ENCODE measurements at places on chromosomes 13 and 19.

DNA sequence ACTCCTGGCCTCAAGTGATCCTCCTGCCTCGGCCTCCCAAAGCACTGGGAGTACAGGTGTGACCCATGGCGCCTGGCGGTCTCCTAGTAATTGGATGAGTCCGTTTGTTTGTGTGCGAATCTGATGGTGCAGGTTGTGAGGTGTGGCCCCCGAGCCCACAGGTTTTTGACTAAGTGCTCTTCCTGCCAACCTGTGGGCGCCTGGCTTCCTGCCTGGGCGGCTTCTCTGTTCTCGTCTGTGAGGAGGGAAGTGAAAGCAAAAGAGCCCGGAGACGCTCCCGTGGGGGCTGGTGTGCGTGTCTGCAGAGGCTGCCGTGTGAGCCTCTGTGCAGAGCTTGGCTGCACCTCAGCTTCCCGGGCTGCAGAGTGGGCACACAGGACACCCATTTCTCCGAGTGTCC, 10.0 kb downstream of the ARHGAP45 start:
- DNase-seq: peak; percentile 95

GRCh38 chr19:5293612-5294378, 46.8 kb downstream of the PTPRS start:
- no peak for DNase-seq

- DNase-seq: no peak
Measured at GRCh38 chr19:47694466-47695273, 18.6 kb upstream of the EHD2 start.

DNA sequence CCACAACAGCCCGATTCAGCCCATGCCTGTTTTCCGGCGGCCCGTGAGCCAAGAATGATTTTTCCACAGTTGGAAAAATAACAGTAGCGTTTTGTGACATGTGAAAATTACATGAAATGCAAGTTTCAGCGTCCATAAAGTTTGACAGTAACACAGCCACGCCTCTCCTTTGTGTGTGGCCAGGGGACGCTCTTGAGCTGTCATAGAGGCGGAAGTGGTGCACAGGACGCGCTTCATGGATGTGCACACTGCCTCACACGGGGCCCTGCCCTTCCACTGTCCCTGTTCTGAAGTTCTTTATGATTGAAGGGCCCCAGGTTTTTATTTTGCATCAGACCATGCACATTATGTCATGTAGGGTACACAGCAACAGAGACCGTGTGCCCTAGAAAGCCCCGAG, 12.4 kb upstream of the ELAVL1 start:
- peak; percentile 64 for DNase-seq

- no peak for DNase-seq
Measured at GRCh38 chr13:102033857-102034331, 368.0 kb downstream of the FGF14 start.

- peak; percentile 15 for DNase-seq
Measured at GRCh38 chr13:90293793-90294361, 1053.6 kb upstream of the MIR17HG start.

DNA sequence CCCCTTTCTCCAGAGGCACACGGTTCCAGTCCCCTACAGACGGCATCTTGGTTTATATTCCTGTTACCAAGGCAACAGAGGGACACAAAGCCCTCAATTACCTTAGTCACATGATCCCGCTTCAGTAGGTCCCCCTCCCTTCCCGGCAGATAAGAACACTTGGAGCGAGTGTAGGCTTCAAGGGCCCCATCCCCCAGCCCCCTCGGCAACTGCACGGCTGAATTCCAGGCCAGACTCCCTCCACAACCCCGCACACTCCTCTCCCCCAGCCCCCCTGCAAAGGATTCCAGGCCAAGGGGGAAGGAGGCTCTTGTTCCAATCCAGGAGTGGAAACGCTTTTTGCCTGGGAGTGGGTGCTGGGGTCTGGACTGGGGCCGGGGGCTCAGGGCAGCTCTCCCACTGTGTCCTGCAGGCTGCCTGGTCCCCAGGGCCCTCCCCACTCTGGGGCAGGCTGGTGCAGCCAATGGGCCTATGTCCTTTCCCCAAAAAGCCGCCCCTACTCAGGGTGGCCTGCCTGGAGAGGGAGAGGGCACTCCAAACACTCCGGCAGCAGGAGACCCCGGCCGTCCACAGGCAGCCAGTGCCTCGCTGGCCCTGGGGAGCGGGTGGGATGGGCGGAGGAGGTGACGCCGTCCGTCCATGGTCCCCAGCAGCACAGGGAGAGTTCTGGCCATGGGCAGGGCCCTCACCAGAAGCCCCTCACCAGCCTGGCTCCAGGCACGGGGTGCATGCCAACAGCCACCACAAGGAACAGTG, 62.6 kb downstream of the MLLT1 start:
- no peak for DNase-seq

DNA sequence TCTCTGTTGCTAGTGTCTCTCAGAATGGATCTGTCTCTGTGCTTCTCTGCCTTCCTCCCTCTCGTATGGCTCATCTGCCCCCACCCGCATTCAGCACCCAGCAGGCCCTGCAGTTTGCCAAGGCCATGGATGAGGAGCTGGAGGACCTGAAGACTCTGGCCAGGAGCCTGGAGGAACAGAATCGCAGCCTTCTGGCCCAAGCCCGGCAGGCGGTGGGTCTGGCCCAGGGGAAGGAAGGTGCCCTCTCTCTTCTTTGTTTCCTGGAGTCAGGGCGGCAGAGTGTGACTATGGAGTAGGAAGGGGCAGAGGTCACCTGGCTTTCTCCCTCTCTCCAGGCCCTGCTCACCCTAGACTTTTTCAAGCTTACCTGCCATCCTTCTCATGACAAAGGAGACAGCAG, 10.9 kb downstream of the KASH5 start:
- no peak for DNase-seq

- DNase-seq: no peak
Measured at GRCh38 chr13:26473571-26474230, 83.8 kb upstream of the WASF3 start.

DNA sequence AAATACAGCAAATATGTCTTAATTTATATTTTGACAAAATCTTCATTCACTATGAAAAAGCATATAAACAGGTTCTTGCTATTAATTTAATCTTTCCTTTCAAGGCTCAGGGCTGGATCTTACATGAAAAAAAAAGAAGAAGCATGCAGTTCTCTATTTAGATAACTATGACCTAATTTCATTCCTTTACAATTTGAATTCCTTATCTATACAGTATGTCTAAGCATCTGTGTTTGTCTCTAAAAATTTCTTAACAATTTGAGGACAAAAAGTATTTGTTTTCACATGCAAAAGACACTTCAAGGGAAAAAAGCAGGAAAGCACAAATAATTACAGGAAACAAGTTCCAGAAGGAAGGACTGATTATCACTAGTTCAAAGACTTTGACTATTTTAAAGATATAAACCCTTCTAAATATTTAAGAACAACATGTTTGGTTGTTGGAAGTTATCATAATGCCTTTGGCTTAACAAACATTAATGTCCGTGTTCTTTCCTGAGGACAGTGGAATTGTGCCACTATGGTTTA, 157.5 kb downstream of the TBC1D4 start:
- no peak for DNase-seq

DNA sequence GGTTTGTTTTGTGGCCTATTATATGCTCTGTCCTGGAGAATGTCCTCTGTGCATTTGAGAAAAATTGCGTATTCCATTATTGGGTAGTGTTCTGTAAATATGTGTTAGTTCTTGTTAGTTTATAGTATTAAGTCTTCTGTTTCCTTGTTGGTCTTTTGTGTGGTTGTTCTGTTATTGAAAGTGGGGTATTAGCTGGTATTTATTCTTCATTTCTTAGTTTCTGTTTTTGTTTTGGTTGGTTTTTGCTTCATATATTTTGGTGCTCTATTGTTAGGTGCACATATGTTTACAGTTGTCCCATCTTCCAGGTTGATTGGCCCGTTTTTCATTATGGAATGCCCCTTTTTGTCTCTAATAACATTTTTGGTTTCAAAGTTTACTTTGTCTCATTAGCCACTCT, 77.3 kb downstream of the DNAJC15 start:
- DNase-seq: no peak

DNA sequence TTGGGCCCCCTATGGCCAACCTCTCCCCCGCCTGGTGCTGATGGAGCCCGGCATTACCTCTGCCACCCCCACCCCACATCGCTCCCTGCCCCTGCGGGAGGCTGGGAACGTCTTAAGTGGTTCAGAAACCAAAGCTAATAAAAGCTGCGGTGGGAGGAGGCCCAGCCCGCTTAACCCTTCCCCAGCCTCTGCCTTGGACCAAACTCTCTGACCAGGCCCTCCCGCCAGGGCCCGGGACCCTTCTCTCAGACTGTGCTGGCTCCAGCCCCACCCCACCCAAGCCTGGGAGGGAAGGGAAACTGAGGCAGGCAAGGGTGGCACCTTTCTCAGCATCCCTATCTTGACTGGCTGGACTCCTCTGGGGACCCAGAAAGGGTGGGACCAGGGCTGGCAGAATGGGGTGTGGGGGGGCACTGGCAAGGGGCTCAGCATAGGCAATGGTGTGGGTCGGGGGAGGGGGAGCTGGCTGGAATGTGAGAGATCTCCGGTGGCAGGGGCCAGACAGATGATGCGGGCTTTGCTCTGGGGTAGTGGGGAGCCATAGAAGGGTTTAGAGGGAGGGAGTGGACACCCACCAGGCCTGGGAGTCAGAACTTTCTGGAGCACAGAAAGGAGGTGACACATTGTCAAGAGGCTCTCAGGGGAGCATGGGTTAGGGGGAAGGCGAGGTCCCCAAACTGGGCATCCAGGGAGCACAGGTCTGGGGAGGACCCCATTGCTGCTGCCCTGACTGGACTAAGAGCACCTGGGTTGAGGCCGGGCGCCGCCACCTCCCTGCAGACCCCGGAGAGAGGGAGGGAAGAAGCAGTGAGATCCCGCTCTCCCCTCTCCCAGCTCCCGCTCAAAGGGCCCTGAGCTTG, 21.9 kb downstream of the SMIM24 start:
- no peak for DNase-seq

DNA sequence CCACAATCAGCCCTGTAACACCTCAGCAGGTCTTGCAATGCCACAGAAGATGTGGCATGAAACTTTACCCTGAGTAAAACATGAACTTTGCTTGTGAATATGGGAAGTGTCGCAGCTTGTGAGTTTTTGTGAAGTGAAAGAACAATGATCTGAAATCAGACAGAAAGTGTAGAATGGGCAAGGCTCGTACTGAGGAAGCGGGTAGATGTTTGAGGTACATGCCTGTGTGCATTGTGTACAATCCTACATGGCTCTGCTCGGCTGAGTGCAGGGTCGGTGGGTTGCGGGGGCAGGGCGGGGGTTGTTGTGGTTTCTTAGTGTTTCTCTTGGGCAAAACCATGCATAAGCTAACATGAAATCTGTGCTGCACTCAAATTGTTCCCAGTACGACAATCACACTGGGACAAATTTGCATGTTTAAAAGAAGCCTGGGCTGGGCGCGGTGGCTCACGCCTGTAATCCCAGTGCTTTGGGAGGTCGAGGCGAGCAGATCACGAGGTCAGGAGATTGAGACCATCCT, 1.1 kb downstream of the NLRP13 start:
- no peak for DNase-seq

DNA sequence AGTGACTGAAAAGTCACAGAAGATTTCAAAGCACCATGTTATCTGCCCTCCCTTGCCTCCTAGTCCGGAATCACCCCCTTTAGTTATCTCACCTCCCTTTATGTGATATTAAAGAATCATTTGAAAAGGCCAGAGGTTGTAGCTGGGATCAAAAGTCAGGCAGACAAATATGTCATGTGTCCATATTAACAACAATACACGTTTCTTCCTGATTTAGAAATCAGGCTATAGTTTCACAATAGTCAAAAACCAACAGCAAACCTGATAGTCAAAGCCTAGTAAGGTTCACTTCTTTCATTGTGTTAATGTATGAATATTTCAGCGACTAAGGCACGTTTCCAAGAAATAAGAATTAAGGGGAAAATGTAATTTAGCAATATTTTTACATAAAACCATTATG, 326.7 kb downstream of the ITGBL1 start:
- no peak for DNase-seq

- DNase-seq: no peak
Measured at GRCh38 chr13:43877326-43877725, 2.2 kb downstream of the CCDC122 start.

DNA sequence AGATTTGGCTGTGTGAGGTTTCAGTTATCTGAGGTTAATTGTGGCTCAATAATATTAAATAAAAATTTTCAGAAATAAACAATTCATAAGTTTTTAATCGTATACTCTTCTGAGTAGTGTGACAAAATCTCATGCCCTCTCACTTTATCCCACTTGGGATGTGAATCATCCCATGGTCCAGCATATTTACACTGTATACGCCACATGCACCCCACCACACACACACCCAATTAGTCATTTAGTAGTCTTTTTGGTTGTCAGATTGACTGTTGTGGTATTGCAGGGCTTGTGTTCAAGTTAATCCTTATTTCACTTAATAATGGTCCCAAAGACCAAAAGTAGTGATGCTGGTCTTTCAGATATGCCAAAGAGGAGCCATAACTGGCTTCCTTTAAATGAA, 66.4 kb upstream of the PCDH9 start:
- no peak for DNase-seq

- DNase-seq: no peak
Measured at GRCh38 chr13:46165485-46166223, 16.3 kb downstream of the LCP1 start.

GRCh38 chr13:25280396-25280795, 6.9 kb downstream of the MTMR6 start:
- peak; percentile 37 for DNase-seq
